ENCODE measurements at places on chromosomes 12 and 14.

GRCh38 chr12:4424422-4424821 is 21.2 kb downstream of the FGF6 start:
- no peak for DNase-seq

DNA sequence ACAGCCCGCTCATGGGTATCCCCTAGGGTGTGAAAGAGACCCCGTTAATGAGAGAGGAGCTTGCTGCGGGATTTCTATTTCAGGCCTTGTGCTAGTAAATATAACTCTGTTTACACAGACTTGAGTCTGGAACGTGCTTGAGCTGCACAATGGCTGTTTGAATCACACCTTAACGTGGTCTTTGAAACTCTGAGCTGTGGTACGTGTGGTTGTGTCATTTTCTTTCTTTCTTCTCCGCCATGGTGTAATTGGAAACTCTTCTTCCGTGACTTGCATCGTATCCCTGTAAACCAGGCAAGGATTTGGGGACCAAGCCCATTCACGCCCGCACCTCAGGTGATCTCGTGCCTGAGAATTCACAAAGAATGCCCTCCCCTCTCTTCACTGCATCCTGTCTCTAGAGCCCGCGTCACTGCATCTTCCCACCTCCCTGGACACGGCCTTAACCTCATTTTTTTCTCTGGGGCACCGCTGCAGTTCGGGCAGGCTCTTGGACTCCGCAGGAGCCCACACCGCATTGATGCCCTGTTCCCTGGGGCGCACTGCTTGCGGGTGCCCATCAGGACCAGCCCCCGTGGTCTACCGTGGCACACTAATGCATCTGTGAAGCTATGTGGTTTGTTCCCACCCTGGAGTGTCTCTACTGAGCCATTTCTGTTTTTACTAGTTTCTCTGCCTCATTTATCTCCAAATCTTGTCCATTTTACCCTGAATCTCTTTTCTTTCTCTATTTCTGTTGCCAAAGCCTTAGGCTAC is 78.4 kb upstream of the PARP11 start:
- no peak for DNase-seq

DNA sequence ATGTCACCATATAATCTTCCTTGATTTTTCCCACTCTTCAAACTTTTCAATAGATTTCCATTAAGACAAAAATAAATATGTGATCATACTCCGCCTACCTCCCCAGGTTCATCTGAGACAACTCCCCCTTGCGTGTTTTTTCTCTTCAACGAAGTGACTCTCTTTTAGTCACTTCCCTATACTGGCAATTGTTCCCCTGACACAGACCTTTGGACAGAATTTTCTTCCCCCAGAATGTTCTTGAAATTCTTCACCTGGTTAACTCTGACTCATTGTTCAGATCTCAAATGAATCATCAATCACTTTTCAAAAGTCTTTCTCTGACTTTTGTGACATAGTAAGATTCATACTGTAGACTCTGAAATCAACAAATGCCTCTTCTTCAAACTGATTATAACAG is 727.3 kb upstream of the LMO3 start:
- DNase-seq: no peak

DNA sequence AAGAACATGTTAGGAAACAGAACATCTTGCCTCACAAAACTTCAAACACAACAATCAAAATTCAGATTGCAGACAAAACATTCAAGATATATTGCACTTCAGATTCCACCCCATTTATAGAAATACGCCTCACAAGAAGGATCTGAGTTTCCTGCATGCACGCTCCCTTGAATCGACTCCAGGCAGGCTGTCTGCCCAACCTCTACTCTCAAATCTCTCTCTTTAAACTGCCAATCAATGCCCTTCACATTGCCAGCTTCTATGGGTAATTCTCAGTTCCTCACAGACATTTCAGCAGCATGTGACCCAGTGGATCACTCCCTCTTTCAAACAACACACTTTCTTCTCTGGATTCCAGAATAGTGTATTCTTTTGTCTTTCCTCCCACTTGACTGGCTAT is 184.1 kb downstream of the PRKD1 start:
- no peak for DNase-seq

GRCh38 chr14:56855891-56856461 is 45.7 kb upstream of the OTX2 start:
- no peak for DNase-seq

- DNase-seq: no peak
Measured at GRCh38 chr12:44835641-44836379, 40.3 kb downstream of the NELL2 start.

DNA sequence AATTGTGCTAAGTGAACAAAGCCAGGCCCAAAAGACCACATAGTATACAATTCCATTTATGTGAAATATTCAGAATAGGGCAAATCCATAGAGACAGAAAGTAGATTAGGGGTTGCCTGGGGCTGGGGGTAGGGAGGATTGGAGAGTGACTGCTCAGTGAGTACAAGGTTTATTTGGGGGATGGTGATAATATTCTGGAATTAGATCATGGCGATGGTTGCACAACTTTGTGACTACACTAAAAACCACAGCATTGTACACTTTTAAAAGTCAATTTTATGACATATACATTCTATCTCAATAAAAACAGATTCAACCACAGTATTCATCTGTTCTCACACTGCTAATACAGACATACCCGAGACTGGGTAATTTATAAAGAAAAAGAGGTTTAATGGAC is 68.7 kb upstream of the MAP1LC3B2 start:
- DNase-seq: no peak

- no peak for DNase-seq
Measured at GRCh38 chr14:102180248-102180998, 40.7 kb downstream of the WDR20 start.

DNA sequence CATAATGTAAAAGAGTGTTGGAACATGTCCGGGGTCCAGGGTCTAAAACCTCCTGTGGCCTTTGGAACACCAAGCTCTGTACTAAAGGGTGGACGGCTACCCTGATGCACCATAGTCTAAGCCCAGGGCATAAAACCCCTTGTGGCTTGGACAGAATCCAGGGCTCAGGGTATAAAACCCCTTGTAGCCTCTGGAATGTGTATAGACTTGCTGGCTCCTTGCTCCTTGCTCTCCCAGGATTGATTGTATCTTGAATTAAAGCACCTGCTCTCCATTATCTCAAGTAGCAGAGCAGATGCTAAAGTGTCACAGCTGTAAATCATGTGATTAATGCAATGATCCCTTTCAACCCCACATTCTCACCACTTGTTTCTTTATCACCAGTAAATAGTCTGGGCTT is 556.5 kb downstream of the LRFN5 start:
- no peak for DNase-seq

DNA sequence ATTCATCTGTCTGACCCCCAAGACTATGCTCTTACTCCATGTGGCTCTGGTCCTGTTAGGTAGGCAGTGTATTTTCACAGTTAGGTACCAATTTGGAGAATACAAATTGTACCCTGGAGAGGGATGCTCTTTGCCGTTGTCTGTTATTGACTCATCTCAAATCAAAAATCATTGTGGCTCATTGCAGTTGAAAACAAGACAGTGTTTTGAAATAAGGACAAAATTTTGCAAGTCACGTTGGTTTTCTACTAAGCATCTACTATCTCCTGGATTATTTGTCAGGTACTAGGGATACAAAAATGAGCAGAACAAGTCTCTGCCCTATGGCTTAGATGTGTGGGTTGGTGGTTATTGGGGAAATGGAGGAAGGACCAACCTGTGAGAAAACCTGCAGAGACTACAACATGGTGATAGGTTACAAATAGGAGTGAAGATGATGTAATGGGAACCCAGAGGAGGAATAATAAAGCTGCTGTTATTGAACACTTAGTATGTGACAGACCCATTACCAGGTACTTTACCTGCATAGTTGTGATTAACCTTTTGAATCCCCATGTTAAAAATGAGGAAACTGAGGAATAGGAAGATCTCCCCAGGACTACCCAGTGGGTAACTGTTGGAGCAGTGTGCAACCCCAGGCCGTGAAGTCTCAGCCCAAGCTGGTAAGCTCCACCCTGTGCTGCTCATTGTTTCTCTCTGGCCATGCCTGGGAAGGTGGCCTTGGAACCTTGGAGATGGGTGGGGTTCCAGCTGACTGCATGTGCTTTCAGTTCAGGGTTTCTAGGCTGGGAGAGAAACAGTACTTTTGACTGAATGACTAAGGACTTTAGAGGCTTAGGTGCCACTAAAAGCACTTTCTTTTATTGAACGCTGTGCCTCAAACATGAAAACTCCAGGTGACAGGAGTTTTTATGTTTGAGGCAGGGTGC is 72.9 kb upstream of the SRSF5 start:
- DNase-seq: no peak

GRCh38 chr14:87643005-87643404 is 350.0 kb downstream of the GALC start:
- DNase-seq: peak; percentile 25

- no peak for DNase-seq
Measured at GRCh38 chr12:7678744-7679143, 13.0 kb upstream of the APOBEC1 start.

DNA sequence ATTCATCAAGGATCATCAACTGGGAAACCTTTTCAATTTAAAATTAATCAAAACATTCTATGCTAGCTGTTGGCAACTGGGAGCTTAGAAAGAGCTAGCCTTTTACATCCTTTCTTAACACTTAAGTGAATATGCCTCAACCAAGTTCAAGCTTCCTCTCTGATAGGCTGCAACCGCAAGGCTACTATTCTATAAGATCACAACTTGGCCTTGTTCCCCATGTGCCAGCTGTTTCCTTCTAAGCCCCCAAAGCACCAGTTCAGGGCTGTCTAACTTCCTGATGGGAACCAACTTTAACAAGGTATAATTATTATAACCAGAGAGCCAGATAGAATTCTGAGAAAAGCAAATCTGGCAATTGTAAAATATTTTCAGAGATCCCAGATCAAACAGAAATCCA is 37.0 kb downstream of the KCNC2 start:
- no peak for DNase-seq

DNA sequence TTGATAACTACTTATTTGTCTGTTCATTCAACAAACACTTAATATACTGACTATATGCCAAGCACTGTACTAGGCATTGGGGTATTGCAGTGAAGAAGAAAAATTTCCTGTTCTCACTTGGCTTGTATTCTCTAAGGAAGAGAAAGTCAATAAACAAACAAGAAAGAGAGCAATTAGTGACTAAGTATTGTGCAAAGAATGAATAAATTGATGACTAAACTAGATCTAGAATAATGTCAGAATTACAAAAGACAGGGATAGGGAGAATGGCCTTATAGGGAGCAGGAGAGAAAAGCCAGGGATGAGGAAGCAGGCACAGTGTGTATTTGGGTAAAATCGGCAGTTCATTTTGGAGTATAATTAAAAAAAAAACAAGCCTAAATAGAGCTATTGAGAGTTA is 4.2 kb upstream of the LIN7A start:
- no peak for DNase-seq

GRCh38 chr12:103691063-103691462 is 104.0 kb downstream of the STAB2 start:
- no peak for DNase-seq

- DNase-seq: no peak
Measured at GRCh38 chr12:26971963-26972362, 33.7 kb downstream of the FGFR1OP2 start.

- DNase-seq: no peak
Measured at GRCh38 chr14:22420598-22421186, 168.3 kb downstream of the DAD1 start.

GRCh38 chr12:125453751-125454150 is 388.5 kb downstream of the AACS start:
- DNase-seq: no peak

DNA sequence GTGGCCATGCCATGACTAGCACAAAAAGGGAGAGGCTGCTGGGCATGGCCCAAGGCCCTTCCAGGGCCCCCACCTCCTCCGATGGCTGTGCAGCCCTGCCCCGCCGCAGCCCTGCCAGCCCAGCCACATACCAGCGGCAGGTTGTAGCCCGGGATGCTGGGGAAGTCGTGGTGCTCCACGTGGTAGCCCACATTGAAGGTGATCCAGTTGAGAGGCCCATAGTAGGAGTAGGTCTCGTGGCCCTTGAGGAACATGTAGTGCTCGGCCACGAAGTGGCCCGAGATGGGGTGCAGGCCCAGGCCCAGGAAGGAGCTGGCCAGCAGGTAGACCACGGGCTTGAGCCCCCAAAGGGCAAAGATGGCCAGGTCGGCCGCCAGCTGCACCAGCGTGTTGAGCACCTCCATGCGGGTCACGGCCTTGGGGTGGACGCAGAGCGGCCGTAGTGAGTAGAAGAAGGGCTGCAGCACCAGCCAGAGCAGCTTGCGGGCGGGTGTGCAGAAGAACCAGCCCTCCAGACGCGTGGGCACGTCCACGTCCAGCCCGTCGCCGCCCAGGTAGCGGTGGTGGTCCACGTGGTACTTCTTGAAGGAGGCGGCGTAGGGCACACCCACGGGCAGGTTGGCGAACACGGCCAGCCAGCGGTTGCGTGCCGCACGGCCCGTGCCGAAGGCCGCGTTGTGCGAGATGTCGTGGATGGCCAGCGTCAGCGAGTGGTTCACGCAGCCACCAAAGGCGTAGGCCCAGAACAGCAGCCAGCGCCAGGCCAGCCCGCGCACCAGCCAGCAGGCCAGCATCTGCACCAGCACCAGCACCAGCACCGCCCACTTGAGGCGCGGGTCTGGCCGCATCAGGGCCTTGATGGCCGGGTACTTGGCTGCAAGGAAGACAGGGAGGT is 10.4 kb downstream of the DEGS2 start:
- DNase-seq: no peak

DNA sequence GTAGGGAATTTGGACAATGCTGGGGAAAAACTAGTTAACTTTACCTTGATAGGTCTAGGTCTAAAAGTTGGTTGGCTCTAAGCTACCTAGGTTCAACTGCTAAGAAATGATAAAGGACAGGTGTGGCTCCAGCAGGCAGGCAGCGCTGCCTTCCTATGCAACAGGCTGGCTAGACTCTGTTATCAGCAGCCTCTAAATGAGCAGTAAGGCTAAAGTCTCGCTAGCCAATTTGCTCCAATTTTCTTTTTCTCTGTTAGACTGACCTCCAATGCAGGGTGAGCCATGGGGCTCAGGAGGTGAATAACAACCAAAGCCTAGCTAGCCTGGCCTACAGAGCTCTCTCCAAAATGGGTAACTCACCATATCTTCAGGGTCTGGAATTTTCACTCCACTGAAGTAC is 26.5 kb downstream of the DMAC2L start:
- no peak for DNase-seq

GRCh38 chr14:56394826-56395530 is 184.6 kb upstream of the TMEM260 start:
- DNase-seq: no peak

- no peak for DNase-seq
Measured at GRCh38 chr12:20269337-20270067, 98.8 kb upstream of the PDE3A start.

GRCh38 chr12:105331805-105332251 is 1.3 kb downstream of the C12orf75 start:
- no peak for DNase-seq

DNA sequence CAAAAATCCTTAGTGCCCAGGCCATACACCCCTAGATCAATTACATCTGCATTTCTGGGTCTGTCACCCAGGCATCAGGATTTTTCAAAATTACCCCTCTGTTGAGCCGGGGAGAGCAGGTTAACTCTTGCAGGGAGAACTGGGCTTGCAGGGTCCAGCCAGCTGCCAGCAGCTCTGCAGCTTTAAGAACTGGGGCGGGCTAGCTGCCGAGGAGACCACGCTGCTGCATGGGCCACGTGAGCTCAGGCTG is at the start of gene DGLUCY:
TSS of gene DGLUCY (plus strand) at position 245 of the 250 bp plus-strand sequence. CDS start 46,222 bp downstream, outside the sequence.
- DNase-seq: peak; percentile 45

- DNase-seq: no peak
Measured at GRCh38 chr12:49636979-49637755, 13.8 kb downstream of the PRPF40B start.

- DNase-seq: no peak
Measured at GRCh38 chr12:5909560-5909959, 35.5 kb downstream of the ANO2 start.

Measured in omental fat pad (tissue), 4 donors.